AG09309 (cell line): ENCODE measurements at places on chromosomes 6 and 20.
A peak's percentile ranks its signal among the peaks of the same experiment; 100 is the strongest.

DNA sequence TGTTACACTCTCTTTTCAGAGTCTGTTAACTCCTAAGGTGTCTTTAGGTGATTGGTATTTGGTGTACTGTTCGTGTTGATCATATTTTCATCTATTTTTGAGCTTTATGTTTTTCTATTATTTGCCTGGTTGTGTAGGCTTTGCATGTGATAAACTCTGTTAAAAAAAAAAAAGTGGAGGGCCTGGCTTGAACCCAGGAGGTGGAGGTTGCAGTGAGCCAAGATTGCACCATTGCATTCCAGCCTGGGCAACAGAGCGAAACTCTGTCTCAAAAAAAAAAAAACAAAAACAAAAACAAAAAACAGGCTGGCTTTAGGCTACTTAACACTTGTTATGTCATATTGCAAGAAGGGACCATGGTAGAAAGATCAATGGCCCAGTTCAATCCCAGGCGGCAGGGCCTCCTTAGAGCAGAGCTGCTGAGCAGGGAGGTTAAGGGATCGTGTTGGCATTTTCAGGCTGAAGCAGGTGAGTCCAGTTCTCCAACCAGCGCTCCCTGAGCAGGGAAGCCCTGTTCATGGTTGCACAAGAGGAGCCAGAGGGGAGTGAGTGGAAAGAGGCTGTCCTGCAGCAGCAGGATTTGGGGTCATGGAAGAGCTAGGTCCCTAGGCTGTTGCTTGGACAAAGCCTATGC is 8.5 kb downstream of the PYGB start:
- no peak for DNase-seq

GRCh38 chr6:29014729-29015608 is 9.9 kb upstream of the ZNF311 start:
- no peak for DNase-seq

DNA sequence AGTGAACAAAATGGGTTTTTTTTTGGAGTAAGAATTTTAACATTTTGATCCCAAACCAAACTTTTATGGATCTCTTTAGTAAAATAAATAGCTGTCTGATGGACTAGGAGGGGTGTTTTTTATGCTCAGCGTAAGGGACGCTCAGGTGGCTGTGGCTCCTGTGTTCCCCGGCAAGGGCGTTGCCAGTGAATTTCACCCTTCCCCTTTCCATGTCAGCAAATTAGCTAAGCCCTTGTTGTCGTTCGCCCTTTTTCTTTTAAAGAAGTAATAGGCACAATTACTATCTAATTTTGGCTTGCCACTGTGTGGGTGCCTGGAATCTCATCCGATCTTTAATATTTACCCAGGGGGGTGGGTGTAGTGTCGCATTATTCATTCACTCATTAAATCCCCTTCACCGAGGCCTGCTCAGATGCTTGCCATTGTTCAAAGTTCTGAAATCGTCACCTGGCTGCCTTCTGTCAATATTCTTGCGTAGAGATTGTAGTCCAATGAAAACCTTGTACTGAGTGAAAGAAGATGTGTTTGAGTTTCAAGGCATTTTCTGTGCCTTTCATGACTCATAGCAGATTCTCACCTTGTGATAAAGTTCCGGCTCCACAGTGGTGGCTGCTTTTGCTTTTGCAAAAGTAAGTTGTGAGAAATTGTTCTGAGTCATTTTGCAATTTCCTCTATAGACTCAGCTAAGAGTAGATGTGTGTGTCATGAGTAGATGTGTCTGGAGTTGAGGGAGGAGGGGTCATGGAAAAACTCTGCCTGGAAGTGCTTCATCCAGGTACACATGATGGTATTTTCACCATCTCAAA is 40.0 kb upstream of the CLDN20 start:
- DNase-seq = peak; percentile 61

DNA sequence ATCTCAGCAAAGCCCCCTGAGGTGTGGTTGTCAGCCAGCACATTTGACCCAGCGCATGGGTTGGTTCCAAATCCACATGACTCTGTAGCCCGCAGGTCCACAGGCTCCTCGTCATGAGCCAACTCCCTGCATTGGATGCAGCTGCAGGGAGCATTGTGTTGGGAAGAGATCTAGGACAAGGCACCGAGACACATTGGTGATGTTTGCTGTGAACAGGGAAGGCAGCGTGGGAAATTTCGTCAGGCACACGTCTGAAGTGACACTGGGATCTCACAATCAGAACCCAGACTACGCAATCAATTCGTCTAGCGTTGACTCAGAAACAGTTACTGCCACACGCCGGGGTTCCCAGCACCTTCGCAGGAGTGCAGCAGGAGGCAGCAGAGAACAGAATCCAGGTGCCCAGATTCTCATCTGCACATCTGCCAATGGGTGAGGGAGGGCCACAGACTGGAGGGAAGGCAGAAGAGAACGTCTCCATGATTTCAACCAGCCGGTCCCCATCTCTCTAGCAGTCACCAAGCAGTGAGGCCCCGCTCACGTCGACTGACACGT is 177.0 kb downstream of the TTLL2 start:
- no peak for DNase-seq

DNA sequence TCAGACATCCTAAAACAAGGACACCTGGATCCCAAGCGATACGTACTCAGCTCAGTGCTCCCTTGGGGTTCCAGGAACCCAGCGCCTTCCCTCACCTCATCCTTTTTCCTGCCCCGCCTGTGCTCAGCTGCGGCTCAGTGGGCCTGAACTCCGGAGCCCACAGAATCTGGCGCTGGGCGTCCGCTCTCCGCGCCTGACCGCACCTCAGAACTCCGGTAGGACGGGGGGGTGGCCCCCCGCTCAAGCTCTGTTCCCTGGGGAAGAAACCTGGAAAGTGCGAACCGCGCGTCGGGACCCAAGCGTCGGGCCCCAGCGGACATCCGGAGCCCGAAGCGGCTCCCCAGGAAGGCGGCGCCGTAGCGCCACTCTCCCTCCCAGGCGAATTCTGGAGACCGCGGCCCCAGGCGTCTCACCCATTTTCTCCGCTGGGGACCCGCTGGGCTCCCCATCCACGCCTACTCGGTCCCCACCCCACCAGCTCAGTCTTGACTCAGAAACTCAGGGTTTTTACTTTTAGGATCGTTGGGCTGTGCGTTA is 336 bp upstream of the LY6G5C start:
- DNase-seq = no peak

GRCh38 chr6:36912030-36912454 is 26.3 kb downstream of the C6orf89 start:
- no peak for DNase-seq

DNA sequence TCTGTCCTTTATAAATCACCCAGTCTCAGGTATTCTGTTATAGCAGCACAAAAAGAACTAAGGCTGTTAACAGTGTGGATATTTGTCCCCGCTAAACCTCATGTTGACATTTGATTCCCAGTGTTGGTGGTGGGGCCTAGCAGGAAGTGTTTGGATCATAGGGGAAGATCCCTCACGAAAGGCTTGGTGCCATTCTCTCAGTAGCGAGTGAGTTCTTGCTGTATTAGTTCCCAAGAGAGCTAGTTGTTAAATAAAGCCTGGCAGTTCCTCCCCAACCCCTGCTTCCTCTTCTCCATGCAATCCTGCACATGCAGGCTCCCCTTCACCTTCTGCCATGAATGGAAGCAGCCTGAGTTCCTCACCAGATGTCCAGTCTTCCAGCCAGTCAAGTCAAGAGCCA is 29.8 kb upstream of the ERVFRD-1 start:
- no peak for DNase-seq

DNA sequence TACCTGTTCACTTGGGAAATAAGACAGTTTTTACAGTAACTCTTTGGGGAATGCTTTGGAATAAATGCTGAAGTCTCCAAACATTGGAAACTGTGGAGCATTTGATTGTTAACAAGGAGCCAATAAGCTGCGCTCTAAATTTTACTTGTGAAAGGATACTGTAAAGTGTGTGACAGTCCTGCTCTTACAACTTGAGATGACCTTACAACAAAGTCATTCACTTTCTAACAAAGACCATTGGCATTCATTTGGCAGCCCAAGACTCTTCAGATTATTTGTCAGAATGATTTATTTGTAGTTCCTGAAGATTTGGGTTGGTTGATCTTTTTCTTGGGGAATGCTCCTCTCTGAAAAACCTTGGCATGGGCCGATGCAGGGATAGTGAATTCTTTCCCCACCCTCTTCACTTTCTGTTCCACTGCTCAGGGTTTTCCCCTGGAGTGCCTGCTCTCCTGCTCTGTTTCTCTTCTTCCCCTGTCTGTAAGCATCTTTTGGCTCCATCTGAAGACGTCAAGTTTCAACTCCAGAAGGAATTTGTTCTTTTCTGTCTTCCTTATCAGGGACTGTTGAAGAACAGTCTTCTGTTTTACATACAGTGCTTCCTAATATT is 116.4 kb downstream of the AKAP7 start:
- no peak for DNase-seq

GRCh38 chr6:141618180-141618581 is 514.5 kb upstream of the GJE1 start:
- DNase-seq = no peak

DNA sequence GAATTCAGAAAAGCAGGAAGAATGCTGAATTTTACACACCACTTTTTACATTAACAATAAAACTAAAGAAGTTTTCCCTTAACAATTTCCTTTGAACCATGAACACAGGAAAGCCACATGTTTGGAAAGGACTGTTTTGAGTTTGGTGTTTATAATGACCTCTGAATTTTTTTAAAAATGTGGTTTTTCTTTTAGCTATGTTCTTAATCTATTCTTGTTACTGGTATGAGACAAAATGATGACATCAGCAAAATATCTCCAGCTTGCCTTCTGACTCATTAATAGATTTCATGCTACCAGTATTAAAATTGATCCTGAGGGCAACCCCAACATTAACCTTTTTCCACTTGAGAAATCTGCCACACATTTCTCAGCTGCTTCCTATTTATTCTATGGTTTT is 217.5 kb upstream of the THEMIS start:
- DNase-seq = peak; percentile 74

- no peak for DNase-seq
These were observed 21.3 kb downstream of the MTFR2 start for GRCh38 chr6:136228814-136229213.

DNA sequence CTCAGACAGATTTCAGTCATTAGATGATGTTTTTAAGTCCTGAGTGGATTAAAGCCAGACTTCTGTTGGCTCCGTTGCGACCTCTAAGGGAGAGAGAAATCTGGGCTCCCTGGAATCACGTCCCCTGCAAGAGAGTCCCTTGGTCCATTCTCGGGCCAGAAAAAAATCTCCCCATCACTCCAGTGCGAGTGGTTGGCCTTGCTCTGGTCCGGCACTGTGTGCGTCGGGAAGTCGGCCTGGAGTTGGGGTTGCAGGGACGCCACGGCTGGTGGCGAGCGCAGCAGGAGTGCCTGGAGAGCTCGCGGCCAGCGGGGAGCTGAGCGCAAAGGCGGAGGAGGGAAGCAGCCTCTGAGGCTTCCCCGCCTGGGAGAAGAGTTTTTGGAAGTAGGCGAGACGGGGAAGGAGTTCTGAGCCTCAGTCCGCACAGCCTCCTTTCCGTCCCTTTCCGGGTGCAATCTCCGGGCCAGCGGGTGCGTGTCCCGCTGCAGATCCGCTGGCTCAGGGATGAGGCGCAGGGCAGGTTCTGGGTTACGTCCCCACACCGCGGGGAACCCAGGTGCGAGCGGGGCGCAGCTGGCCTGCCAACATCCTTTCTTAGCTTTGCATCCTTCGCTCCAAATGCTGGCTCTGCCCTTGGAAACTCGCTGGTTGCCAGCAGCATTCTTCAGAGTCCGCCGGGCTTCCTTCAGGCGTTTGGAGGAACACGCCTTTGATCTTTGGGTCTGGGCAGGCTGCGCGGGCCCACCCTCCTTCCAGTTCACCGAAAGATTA is 6.8 kb downstream of the TCF21 start:
- DNase-seq = no peak

DNA sequence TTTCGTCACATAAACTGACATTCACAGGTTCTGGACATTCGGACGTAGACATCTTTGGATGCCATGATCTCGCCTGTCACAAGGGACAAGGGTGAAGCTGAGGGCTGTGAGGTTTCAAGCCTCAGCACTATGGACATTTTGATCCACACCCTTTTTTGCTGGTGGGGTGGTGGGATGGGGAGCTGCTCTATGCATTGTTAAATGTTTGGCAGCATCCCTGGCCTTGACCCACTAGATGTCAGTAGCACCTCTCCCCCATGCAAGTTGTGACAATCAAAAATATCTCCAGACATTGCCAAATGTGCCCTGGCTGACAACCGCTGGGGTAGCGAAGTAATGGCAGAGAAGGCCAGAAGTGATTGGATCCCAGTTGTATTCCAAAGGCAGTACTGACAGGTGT is 229.4 kb downstream of the TSHZ2 start:
- DNase-seq = no peak

- no peak for DNase-seq
These were observed 33.0 kb upstream of the GPR6 start for GRCh38 chr6:109945091-109945490.

DNA sequence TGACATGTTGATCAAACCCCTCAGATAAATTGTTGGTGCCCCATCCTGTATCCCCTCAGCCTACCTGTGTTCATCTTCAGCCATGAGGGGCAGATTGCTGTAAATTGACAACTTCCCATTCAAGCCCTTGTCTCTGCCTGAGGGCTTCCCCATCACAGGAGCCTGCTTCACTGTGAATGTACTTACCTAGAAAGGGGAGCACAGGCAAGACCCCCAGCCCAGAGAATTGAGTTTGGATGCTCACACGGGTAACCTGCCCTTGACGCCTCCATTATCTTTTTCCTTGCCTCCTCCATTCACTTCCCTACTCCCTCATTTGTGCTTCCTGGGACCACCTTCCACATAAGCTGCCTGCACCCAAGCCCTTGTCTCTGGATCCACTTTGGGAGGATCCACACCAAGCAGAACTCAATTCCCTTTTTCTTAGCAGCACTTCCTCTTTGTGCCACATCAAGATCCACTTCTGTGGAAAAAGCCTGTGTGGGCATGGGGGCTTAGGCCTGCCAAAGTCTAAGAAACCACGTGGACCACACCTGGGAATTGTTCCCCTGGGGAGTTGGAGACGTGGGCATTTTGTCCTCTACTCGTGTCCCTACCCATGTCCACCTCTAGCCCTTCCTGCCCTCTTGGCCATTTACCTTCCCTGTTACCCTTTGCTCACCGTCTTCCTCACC is 103.4 kb upstream of the FOXA2 start:
- DNase-seq = no peak

- DNase-seq = no peak
These were observed 27.1 kb downstream of the MRPL14 start for GRCh38 chr6:44100088-44100550.

- DNase-seq = no peak
These were observed 11.2 kb downstream of the COL9A3 start for GRCh38 chr20:62828051-62828450.

- DNase-seq = no peak
These were observed 9.7 kb downstream of the BEND3 start for GRCh38 chr6:107105511-107106116.

DNA sequence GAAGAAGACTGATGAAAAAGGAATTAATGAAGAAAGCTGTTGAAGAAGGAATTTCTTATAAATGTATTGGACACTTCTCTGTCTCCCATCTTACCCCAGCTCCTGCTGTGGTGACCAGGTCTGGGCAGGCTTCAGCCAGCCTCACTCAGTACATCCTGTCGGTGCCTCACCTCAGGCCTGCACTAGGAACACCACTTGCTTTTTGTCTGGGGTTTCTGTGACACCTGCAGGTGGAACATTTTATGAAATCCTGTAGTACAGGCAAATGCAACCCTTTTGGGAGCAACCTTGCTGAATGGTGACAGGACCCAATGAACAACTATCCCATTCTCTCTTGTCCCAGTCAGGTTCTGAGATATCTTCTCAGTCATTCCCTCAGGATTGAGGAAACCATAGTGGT is 129.7 kb downstream of the PRDM13 start:
- no peak for DNase-seq

GRCh38 chr20:50272030-50272723 is 81.5 kb downstream of the CEBPB start:
- no peak for DNase-seq
